Skin of body (tissue), 3 donors: ENCODE measurements at places on chromosomes 2 and 18. TPM values are rescaled to one million over a fixed set of nuclear protein-coding genes. Genes with fewer than 3 reads are reported as not detected.

INHBB gene
- total RNA-seq, result 7.1 TPM

DNA sequence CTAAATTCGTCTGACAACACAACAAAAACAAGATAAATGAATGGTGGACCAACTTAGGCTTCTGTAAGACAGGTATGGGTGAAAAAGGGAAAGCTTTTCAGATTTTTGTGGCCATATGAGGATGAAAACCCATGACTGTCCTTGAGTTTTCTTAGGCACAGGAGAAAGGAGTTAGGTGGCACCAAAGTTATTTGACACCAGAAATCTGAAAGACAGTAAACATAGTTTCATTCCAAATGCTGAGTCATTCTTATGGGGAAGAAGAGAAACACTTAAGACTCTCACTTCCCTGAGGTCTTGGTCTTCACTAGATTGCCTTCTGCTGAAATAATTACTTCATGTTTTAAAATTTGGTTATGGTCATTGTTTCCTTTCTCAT lies 5.2 kb upstream of the GPD2 start:
- DNase-seq, result no peak

ATP8B1 gene
- 23.0 TPM for total RNA-seq

DNA sequence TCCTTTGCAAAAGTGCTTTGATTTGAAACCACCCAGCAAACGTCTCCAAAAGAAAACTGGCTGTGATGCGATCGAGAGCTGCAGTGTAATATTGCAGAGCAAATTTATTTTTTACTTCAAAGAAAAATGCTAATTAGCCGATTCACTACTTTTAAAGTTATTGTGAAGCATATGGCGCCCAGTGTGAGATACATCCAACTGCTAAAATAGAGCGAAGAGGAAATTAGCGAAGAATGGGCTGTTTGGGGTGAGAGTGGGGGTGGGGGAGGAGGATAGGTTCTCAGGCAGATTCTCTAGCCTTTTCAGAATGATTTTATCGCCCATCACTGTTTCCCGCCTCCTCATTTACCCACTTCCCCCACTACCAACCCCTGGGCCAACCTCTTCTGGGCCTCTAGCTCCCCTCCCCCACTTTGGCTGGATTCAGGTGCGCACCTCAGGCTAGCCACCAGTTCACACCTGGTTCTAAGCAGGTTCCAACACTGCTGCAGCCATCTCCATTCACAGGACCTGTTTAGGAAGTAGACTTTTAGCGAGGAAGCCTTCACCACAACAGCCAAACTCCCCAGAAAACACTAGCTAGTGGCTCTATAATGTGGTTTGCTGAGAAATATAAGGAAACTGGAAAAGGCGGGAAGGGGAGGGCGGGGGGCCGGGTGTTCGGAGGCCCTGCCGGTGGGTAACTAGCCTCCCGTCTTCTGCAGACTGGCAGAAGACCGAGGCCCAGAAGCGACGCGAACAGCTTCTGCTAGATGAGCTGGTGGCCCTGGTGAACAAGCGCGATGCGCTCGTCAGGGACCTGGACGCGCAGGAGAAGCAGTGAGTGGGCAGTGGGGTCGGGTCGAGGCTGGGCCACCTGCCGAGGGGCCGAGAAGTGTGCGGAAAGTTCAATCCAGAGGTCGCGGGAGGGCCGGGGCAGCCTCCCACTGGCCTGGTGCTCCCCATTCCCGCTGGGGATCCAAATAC lies 6.0 kb upstream of the OTX1 start:
- DNase-seq, result no peak

DNA sequence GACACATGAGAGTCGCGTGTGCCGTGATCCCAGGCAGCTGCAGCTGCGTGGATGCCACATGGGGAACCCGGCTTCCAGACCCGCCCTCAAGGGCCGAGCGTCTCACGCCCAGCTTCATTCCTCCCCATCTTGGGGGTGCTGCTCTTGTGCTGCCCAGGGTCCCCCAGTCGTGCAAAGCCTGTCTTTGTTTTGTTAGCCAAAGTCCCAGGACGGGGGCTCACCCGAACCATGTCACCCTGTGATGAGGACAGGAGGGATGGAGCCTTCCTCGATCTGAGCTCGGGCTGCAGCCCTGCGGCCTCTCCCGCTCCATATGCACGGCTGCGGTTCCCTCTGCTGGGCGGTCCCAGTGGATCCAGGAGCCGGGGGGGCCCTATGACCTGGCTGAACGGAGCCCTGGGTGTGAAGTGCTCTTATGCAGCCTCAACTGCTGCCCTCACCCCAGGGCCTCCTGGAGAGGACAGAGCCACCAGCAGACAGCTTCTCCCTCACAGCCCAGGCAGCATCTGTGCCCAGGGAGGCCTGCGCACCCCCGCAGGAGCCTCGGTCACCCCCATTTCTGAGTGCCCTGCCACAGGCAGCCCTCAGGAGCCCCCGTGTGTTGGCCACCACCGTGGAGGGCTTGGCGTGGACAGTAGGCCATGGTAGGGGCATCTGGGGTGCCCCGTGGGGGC lies 99.0 kb upstream of the CTDP1 start:
- DNase-seq, result no peak

LYPD6 gene
- total RNA-seq, result 5.1 TPM

- DNase-seq, result no peak
These were observed 89.6 kb upstream of the CCDC141 start for GRCh38 chr2:179139506-179139905.

SPATS2L gene
- 55.1 TPM for total RNA-seq

- no peak for DNase-seq
These were observed 5.8 kb downstream of the GPR55 start for GRCh38 chr2:230919240-230919639.

GRCh38 chr2:62800618-62801017 lies 95.1 kb downstream of the EHBP1 start:
- DNase-seq, result no peak

GRCh38 chr2:239285071-239285931 lies 115.5 kb downstream of the HDAC4 start:
- no peak for DNase-seq

DNA sequence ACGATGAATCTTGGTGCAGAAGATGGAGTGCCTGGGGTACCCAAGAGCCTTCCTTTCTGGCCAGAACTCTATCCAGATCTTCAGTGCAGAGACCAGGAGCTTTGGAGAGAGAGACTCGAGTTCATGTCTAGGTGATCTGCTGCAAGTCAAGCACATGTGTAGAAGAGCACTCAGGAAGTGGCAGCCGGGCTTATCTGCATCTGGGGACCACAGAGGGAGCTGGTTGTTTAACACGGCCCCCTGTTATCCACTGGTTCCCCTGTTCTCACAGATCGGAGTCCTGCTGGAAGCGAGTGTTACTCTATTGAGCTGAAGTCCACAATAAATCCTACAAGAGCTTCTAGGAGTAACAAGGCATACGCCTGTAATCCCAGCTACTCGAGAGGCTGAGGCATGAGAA lies 128.3 kb downstream of the ACOXL start:
- DNase-seq, result no peak

FBXO41 gene
- 0.79 TPM for total RNA-seq

DNA sequence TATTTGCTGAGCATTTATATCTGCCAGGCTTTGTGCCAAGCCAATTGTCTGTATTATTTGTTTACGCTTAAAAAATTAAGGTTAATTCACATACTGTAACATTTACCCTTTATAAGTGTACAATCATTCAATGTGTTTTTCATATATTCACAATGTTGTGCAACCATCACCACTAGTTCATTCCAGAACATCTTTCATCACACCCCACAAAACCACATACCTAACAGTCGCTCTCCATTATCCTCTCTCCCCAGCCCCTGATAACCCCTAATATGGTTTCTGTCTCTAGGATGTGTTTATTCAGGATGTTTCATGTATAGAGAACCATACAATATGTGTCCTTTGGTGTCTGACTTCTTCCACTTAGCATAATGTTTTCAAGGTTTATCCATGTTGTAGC lies 234.1 kb downstream of the INSIG2 start:
- no peak for DNase-seq

- DNase-seq, result no peak
These were observed 69.7 kb downstream of the EPHA4 start for GRCh38 chr2:221502270-221503010.

RAB6C gene
- total RNA-seq, result not detected

CHRND gene
- total RNA-seq, result 2.4 TPM

EGR4 gene
- total RNA-seq, result 0.10 TPM

- DNase-seq, result no peak
These were observed 202.2 kb downstream of the CDH20 start for GRCh38 chr18:61535401-61535800.
